GOT3 (cell line): ENCODE measurements at places on chromosomes 3 and 15.

DNA sequence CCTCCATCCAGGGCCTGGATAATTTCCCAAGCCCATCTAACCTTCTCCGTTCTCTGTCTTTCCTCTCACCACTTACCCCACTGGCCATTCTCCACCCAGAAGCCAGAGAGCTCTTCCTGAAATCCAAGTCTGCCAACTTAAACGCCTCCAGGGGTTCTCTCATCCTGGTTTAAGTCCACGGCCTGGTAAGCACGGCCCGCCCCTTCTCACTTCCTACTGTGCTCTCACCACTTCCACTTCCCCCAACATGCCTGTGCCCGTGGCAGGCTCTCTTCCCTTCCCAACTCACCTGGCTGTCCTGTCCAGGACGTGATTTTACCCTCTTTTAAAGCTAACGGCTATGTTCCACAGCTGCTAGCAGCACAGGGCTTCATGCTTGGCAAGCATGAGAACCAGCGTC is 1.7 kb upstream of the CX3CR1 start:
- no peak for DNase-seq

GRCh38 chr15:98860281-98861041 is 147.1 kb downstream of the PGPEP1L start:
- DNase-seq, result no peak

DNA sequence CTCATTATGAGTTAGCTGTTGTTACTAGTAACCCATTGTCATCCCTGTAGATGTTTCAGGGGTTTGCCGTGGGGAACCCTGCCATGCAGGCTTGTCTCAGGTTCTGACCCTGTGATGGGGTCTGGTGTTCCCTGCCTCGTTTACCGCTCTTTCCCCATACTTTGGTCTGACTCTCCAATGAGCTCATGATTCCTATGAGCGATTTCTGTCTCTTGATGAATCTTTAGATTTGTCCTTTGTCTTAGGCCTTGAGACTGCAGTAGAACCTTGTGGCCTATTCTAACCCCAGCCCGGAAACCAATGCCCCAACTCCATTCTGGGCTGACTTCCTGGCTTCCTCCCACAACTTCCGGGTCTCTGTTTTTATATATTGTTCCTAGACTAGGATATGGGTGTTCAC is 11.3 kb upstream of the IQGAP1 start:
- no peak for DNase-seq

DNA sequence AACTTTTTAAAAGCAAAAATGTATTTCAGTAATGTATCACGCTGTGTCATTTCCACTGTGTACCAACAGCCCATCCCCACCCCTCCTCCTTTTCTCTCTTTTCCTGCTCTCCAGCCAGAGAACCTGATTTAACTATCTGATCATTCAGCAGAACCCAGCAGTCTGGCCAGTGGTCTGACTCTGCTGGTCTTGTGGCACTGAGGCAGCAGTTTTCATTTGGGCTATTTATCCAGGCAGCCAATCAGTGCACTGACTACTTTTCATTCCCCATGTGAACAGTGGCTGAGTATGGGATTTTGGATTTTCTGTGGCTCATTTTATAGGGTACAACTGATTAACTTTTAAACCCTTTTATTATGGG is 56.3 kb downstream of the GPR171 start:
- DNase-seq, result no peak

GRCh38 chr15:101169495-101170071 is 82.3 kb downstream of the CHSY1 start:
- no peak for DNase-seq

GRCh38 chr3:5071061-5071460 is 51.0 kb upstream of the ARL8B start:
- DNase-seq, result no peak

- no peak for DNase-seq
Measured at GRCh38 chr3:111315930-111316587, 225.9 kb upstream of the CD96 start.

DNA sequence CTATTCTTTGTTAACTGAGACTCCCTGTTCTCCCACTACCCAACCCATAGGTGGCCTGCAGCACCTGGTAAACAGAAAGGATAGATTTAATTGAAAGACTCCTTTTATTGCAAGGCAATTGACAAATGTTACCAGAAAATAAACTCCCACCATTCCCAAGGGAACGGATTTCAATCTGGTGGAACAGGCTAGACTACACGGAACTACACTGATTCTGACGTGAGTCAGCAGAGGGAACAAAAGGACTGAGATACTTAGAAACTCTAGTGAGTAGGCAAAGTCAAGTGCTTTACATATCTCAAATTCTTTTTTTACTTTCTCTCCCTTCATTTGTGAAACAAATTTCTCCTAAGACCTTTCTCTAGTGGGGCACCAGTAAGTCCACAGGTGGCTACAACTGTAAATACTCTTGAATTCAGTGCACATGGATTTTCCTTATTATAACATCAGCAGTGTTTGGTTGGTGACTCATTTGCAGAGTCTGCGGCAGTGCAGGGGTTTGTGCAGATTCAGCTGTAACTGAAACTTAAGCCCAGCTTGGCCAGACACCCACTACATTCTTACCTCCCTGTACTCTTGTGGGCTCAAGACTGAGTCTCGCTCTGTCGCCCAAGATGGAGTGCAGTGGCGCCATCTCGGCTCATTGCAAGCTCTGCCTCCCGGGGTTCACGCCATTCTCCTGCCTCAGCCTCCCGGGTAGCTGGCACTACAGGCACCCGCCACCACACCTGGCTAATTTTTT is 34.3 kb upstream of the PLSCR2 start:
- peak; percentile 44 for DNase-seq

DNA sequence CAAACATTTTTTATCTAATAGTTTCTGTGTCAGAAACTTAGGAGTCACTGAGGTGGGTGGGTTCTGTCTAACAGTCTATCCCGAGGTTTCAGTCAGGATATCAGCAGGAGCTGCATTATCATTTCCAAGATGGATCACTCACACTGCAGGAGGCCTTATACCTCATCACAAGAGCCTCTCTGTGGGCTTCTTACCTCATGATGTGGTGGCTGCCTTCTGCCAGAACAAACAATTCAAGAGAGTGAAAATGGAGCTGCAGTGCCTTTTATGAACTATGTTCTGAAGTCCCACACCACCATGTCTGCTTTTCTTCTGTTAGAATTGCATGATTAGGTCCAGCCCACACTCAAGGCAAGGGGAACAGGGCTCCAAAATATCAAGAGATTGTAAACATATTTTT is 27.9 kb downstream of the RFX7 start:
- DNase-seq, result no peak

DNA sequence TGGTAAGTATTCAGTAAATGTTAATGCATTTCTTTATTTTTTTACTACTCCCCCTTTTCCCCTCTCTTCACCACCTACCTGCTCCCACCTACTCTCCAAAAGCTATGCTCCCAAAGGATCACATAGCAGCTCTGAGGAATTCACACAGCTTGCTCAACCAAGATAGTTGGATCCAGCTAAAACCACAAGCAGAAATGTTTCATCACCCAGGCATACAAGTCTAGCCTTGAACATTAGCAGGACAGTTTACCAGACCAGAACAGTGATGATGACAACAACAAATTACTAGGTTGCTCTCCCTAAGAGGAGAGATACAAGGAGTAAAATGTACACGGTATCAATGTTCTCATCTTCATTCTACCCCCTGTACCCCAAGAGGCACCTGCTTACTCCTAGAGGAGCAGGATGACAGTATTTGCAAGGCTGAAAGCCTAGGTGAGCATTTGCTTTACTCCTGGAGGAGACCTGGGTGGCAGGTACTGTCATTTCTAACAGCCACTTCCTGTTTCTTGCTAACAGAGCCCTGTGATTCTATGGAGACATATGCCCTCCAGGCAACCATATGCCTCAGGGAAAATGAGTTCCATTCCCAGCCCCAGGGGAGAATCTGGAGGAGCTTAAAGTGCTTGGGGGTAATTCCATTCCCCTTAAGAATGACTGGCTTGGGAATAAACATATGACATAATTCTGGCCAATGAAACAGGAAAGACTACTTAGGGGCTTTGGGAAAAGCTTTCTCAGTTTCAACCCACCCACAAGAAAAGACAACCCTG is 237.5 kb downstream of the NTRK3 start:
- no peak for DNase-seq

- DNase-seq, result no peak
Measured at GRCh38 chr3:153232851-153233271, 70.8 kb downstream of the RAP2B start.

DNA sequence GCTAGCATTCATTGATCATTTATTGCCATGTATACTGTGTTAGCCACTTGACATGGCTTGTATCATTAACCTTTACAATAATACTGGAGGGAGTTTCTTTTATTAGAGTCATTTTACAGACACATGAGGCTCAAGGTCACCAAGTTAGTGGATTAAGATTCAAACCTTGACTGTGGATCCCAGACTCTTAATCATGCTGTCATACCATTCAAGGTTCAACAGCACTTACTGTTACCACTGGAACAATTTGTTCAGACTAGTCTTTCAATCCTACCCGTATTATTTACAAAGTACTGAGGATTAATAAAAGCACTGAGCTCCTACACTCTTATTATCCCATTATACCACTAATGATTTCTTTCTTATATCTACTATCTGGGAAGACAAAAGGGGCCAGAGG is 1.2 kb downstream of the COX17 start:
- no peak for DNase-seq

GRCh38 chr3:50637945-50638344 is 21.0 kb downstream of the MAPKAPK3 start:
- no peak for DNase-seq

GRCh38 chr3:4742359-4742758 is 236.9 kb upstream of the BHLHE40 start:
- DNase-seq, result no peak

GRCh38 chr3:141249041-141249440 is 17.4 kb downstream of the PXYLP1 start:
- no peak for DNase-seq

GRCh38 chr3:68793759-68794701 is 138.3 kb downstream of the TAFA4 start:
- no peak for DNase-seq
